ENCODE measurements at places on chromosomes 2 and 18. TPM values are rescaled to one million over a fixed set of nuclear protein-coding genes. Genes with fewer than 3 reads are reported as not detected.

- DNase-seq = no peak
These were observed 154.0 kb upstream of the TFPI start for GRCh38 chr2:187708272-187708671.

GRCh38 chr18:73990258-73990657 lies 157.4 kb downstream of the FBXO15 start:
- DNase-seq = no peak

DNA sequence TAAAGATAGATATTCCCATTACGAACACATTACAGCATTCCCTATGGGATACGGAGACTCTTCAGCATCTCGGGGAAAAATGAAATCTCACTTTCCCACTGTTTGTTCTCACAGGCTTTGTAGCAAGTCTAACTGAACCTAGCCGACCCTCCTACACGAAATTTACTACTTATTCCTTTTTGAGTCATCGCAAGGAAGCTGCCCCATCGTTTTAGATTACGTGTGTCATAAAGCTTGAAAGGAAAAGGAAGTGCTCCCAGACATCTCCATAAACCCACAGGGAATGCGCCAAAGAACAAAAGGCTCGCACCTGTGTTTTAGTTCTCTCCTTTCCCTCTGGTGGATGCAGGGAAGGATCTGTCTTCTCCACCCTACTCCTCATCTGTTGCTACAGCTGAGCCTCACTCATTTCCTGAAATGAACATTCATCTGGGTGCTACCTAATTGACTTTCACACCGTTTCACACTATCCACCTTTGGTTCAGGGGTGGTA lies 76.2 kb upstream of the STK39 start:
- DNase-seq = no peak

DNA sequence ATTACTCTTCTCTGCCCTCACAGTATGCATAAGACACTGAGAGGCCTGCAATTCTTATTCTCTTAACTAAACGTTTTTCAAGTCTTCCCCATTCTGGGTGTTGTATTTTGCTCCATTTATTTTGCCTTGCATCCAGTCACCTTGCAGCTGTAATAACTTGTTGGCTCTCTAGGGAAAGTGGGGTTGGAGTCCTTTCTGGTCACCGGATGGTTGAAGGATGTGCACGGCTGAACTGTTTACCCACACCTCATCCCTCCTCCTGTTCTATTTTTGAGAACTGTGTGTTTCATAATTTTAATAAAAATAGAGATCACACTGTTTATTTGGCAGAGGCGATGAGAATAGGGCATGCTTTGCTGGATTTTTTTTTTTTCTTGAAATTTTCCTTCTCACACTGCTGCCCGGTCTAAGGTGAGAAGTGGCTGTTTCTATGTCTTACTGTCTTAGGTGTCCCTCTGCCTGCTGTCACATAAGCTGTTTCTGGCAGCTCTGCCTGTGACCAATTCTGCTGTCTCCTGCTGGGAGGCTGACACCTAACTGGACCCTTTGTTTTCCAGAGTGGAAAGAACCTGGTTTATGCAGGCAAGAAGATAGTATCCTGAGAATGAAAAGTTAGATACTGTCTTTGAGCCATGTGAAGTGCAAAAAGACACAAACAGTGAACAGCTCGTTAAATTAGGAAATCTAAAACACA lies 342.6 kb downstream of the DPP10 start:
- no peak for DNase-seq

Gene SERPINB2
- total RNA-seq = not detected

- no peak for DNase-seq
These were observed 237.7 kb downstream of the ATAD2B start for GRCh38 chr2:23689131-23689700.

Gene SPATA3
- total RNA-seq = not detected

DNA sequence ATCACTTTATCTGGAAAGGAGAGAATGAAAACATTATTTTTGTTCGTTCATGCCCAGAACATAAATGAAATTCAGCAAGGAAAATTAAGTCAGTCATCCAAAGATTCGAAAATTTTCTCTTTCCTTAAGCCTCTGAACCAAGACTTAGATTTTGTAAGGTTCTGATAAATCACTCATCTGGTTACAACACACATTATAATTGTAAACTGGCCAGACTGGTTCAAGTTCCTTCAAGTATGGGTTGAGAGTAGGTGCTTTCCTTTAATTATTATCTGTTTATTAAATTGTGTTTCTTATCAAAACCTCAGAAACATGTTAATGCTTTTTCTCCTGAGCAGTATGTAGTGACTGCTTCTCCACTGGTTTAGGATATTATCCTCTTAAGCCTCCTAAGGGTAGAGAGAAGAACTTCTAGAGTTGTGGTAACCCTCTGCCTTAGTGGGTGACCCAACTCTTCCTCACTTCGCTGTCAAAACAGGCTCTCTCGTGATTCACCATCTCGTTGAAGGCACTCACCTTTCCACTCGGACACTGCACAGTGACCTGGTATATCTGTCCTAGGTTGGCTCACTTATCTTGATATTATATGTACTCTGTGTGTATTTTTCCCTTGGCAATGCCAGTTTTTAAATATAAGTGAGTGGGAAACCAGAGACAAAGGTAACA lies 325.9 kb downstream of the PAX3 start:
- no peak for DNase-seq

DNA sequence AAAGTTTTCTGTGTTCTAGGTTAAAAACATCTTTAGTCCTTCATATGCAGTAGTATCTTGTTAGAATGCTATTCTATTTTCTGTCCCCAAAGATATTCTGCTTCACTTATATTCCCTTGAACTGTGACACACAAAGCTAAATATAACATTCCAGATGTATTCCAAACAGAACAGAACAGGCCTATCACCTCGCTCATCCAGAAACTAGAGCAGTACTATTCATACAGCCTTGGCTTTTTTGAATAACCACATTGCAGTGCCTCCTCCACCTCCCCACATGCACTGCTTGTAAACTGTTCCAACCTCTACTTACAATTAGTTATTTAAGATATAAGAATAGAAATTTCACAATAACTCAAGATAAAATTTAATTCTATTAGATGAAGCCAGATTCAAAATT lies 196.8 kb downstream of the EXOC6B start:
- DNase-seq = no peak

Gene KCNK3
- 6.3 TPM for total RNA-seq

Gene SLC9A4
- not detected for total RNA-seq

Gene CFAP65
- 1.00 TPM for total RNA-seq

- DNase-seq = no peak
These were observed 179.5 kb downstream of the SMAD2 start for GRCh38 chr18:47750889-47751423.

GRCh38 chr2:66575625-66576310 lies 140.8 kb downstream of the MEIS1 start:
- peak; percentile 41 for DNase-seq

Gene HAAO
- 2.7 TPM for total RNA-seq

GRCh38 chr18:50051288-50051687 lies 143.7 kb downstream of the MYO5B start:
- DNase-seq = no peak

Gene CDCA7
- 14.2 TPM for total RNA-seq
